ENCODE measurements at places on chromosomes 11 and 22.

- DNase-seq = no peak
These were observed 5.4 kb upstream of the TXN2 start for GRCh38 chr22:36486619-36487384.

DNA sequence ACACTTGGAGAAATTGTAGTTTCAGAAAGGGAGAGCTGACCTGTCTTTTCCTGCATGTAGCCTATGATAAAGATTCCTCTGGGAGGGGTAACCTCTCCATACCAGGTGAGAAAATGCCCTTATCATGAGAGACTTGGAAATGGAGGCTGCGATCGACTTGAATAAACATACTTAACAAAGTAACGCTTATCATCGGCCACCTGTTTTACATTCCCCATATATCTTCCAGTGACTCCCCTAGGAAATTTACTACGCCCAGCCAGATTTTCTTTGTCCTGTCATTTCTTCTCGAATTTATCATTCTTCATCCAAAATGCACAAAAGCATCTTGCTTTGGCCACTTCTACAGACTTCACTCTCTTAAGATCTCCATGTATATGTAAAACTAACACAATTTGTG lies 143.5 kb downstream of the CCDC81 start:
- no peak for DNase-seq

GRCh38 chr11:4680341-4680740 lies 17.3 kb downstream of the OR51E2 start:
- DNase-seq = no peak

GRCh38 chr11:71173709-71174108 lies 78.7 kb downstream of the SHANK2 start:
- DNase-seq = no peak

- no peak for DNase-seq
These were observed 1.9 kb downstream of the ZNF74 start for GRCh38 chr22:20395907-20396287.

DNA sequence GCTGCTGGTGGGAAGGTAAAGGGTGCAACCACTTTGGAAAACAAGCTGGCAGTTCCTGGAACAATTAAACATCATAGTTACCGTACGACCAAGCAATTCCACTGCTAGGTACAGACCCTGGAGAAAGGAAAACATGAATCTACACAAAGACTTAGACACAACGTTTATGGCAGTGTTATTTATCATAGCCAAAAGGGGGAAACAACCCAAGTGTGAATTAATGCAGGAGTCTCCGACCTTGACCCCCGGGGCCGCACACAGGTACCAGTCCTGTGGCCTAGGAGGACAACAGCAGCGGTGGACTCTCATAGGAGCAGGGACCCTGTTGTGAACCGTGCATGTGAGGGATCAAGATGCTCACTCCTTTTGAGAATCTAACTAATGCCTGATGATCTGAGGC lies 22.5 kb downstream of the PRDM10 start:
- peak; percentile 4 for DNase-seq

DNA sequence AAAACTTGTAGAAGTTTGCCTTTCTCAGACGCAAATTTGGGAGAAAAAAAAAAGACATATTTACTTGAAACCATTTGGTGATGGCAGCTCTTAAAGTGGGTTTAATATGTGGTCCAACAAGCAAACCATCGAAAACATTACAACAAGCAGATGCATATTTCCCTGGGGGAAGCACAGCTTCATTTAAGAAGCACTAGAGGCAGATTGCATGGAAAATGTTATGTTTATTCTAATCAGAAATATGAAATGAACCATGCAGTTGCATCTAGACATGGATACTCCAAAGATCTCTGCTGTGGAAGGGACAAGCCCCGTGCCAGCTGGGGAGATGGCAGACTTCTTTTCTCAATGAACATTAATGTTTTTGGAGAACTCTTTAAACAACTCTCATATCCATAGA lies 57.4 kb upstream of the PARVA start:
- DNase-seq = no peak

GRCh38 chr11:62444835-62445234 lies 26.0 kb downstream of the SCGB1A1 start:
- DNase-seq = no peak

DNA sequence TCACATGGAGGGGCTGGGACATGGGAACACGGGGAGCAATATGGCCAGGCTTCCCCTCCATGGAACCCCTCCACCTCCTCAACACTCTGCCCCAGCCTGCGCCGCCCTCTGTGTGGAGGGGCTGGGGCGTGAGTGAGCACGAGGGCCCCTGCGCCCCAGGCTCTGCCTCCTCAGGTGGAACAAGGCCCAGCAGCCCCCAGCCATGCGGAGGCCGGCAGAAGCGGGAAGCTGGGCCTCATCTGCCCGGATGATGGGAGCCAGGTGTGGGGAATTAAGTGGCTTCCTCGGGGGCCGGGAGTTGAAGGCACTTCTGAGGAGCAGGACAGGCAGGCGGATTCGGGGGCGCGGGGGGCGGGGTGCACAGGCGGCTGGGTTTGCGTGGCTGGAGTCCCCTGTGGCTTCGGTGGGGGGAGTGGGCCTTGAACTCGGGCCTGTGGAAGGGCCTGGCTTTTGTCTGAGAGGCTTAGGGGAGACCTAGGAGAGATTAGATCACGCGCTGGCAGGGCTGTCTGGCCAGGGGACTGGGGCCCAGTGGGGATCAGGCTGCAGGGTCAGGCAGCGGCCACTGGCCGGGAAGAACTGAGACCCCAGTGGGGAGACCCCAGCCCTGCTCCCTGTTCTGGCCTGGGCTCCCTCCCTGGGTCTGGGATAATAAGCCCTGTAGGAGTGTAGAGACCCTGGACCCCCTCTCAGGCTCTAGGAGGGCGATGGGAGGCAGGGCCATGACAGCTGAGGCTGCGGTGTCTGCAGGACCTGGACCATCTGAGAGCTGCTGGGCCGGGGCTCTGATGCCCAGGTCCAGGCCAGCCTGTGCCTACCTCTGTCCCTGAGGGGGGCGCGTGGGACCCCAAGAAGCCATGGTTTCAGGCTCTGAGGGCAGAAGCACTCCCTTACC lies 13.3 kb downstream of the PRR33 start:
- DNase-seq = no peak

GRCh38 chr11:77026221-77026620 lies 8.0 kb upstream of the B3GNT6 start:
- DNase-seq = no peak

All from PC-9 (cell line).